DMS79 (cell line): ENCODE measurements at places on chromosomes 4 and X.
A peak's percentile ranks its signal among the peaks of the same experiment; 100 is the strongest.

DNA sequence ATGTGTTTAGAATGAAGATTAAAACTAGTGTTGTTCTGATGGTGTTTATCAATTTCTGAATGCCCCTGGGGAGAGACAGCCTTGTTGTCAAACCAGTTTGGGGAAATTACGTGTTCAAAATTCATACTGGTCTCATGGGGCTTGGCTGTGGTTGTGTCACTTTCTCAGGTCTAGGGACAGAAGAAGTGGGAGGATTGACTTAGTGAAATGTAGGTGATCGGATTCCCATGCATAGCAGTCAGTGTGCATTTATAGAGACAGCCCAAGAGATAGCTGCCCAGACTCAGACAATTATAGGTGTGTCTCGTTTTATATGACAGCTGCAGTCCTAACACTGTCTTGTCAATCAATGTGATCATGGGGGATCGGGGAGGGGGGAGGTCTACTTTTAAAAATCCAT, 94.4 kb upstream of the CLCN4 start:
- no peak for DNase-seq

- no peak for DNase-seq
Observed at GRCh38 chr4:108902769-108903168, 139.9 kb upstream of the ETNPPL start.

DNA sequence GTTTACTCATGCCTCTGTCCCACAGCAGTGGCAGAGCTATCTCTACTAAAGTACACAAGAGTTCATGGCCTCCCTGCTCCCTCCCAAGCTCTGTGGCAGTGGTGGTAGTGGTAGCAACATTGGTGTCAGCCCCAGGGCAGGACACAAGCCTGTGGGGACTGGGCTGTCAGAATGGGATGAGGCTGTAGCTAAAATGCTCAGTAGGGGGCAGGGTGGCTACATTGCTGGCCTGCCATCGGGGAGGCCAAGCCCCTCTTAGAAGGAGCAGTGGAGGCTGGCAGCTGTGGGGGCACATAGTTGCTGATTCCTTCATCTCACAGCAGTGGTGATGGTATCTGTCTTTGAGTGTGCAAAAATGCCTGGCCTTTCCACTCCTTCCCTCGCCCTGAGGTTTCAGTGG, 461.7 kb downstream of the PCDH18 start:
- DNase-seq = no peak

- DNase-seq = no peak
Observed at GRCh38 chr4:143587703-143588102, 74.2 kb downstream of the SMARCA5 start.

- DNase-seq = no peak
Observed at GRCh38 chr4:151866592-151866918, 105.7 kb upstream of the GATB start.

GRCh38 chr4:2931512-2932301, 31.5 kb downstream of the NOP14 start:
- no peak for DNase-seq

GRCh38 chrX:129227366-129227765, 295.9 kb downstream of the SMARCA1 start:
- no peak for DNase-seq

- no peak for DNase-seq
Observed at GRCh38 chr4:63361066-63361465, 1048.2 kb downstream of the TECRL start.

GRCh38 chr4:45280121-45280520, 553.8 kb upstream of the GNPDA2 start:
- DNase-seq = no peak

DNA sequence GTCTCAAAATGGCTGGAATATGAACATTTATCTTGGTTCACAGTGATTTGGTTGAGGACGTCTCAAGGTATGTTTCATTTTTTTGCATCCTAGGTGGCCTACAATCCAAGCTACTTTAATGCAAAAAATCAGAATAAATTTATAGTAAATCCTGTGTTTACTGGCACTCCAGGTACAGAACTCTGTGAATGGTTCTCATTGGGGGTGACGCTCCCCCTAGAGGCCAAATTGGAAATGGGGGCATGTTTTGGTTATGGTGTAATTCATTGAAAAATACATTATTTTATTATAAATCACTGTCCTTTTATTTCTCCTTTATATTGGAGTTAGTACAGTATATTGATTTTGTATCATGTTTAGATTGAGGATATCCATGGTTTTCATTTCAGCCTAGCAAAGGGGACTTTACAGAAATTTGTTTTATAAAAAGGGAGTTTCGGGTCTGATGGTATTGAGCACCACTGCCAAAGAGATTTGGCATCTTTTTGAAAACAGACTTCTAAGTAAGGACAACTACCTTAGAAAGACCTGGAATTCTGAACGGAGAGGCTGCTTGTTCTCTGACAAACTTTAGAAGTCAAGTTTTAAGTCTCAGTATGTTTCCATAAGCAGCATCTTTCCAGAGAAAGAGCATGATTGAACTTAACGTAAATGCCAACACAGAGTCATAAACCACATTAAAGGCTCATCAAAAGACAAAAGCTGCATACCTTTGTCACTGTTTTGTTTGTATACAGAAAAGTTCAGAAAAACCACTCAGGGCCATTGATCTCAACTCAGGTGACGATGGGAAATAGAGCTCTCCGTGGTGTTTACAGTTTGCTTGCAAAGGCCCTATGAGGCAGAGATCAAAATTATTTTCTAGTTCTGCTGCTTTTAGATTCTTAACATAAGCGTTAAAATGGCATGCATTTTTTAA, 19.4 kb downstream of the MTM1 start:
- DNase-seq = no peak

GRCh38 chr4:54228961-54229501, at the start of gene PDGFRA:
PDGFRA (plus strand) TSS chr4:54229293; CDS start chr4:54258769, 29,476 bp downstream.
- DNase-seq = no peak

DNA sequence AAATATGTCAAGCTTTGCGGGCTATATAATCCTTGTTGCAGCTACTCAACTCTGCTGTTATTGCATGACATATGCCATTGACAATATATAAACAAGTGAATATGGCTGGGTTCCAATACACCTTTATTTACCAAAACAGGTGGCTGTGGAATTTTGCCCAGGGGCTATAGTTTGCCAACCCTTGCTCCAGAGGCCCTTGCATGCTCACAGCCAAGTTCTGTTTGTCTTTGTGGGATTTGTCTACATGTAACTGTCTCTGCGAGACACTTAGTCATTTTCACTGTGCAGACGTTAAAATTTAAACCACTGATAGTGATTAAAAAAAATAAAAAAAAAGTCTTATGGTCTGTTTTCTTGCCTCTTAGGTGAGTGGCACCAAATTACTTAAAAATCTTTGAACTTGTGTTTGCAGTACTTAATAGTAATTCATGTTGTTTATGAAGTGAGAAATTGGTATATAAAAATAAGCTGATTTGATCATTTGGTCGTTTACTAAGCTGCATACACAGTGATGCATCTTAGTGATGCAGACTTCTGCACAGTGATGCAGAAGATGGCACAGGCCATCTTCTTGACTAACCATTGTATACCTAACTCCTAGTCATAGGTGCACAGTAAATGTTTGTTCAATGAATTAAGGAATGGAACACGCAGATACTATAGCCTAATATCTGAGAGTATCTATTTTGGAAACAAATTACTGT, 170.9 kb downstream of the FRMPD4 start:
- no peak for DNase-seq

- DNase-seq = no peak
Observed at GRCh38 chr4:17997129-17997528, 24.4 kb downstream of the LCORL start.

DNA sequence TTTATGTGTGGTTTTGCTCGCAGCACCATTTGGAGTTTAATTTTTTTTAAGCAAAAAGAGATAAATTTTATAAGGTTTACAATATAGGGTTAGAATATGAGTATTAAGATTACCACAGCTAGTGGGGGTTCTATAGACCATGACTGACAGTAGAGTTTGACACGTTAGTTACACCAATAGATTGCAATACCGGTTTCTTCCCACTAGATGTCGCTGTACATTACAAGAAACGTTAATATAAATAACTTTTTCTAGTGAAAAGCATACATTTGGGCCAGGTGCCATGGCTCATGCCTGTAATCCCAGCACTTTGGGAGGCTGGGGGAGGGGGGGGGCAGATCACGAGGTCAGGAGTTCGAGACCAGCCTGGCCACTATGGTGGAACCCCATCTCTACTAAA, 433.6 kb downstream of the MAGEB5 start:
- no peak for DNase-seq

- no peak for DNase-seq
Observed at GRCh38 chrX:6163721-6164120, 64.9 kb downstream of the NLGN4X start.

GRCh38 chr4:4524364-4524763, 17.5 kb downstream of the STX18 start:
- DNase-seq = no peak

GRCh38 chrX:43882294-43882681, at the start of gene MAOB:
MAOB (minus strand) TSS chrX:43882450; CDS start chrX:43882299, 151 bp downstream.
- no peak for DNase-seq

DNA sequence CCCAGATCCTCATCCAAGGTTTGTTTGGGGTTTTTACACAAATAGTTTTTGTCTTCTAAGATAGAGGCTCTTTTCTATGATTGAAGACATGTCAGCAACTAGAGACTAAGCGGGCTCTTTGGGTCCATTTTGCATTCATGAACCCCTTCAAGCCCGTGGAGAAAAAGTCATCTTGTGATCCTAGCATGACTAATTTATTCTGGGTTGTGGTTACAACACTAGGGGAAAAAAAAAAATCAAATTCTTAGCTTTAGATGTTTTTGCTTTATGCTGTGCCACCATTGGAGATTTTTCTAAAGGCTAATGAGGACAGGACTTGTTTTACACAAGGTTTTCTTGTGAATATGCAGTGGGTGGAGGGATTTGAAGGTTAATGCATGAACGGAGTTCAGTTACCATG, 440.0 kb downstream of the PCDH7 start:
- DNase-seq = no peak

DNA sequence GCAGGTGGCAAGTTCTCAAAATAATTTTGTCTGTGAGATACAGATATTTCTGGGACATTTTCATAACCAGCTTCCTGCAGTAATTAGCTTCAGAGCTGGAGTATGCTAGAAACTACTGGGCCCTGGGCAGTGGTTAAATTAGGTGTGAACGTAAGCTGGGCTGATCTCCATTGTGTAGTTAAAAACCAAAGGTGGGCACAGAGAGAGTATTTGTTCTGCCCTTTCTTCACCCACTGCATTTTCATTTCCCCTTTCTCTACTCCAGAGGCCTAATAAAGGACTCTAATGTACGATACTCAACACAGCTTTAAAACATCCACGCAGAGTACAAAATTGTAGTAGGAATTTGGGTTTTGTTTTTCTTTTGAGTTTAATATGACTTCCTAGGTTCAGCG, 252.7 kb downstream of the SPRY1 start:
- no peak for DNase-seq

GRCh38 chr4:629636-629914, 4.2 kb downstream of the PDE6B start:
- no peak for DNase-seq

- peak; percentile 29 for DNase-seq
Observed at GRCh38 chr4:181982437-181982836, 260.8 kb upstream of the TENM3 start.

DNA sequence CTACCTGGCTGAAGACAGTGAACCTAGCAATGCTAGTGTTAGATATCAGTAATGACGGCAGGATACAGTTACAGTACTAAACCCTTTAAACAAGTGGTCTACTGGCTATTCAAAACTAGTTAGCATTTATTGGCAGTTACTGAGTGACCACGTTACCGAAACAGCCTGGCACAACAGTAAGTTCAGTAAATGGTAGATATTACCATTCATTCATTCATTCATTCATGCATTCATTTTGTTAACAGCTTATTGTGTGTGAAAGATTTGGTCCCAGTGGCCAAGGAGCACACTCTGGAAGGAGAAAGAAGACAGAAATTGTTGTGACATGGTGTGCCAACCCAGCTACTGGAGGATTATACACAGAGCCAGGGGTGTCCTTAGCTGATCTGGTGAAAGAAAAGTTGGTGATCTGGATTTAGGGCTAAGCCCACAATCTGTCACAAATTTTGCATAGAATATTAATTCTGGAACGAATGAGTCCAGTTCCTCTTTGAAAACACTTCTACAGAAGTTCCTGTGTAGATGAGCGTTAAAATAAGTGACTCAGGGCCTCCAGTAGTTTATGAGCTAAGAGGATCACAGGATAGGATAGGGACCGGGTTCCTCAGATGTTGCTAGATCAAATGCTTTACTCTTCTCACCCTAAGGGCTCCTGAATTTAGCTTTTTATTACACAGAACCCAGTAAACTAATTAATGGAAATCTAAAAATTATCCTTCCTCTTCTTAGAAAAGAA, 179.1 kb downstream of the CBR4 start:
- DNase-seq = no peak

- DNase-seq = no peak
Observed at GRCh38 chr4:127788517-127788916, 6.4 kb downstream of the HSPA4L start.

DNA sequence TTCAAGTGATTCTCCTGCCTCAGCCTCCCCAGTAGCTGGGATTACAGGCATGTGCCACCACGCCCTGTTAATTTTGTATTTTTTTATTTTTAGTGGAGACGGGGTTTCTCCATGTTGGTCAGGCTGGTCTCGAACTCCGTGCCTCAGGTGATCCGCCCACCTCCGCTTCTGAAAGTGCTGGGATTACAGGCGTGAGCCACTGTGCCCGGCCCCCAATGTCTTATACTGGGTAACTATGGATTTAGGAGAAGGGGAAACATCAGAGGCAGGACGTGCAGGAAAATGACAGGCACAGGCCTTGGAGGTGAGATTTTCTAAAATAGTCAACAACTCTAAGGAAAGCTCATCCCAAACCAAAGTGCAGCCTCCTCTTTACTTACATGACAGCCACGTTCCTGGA, 11.1 kb upstream of the TSPYL2 start:
- DNase-seq = no peak

DNA sequence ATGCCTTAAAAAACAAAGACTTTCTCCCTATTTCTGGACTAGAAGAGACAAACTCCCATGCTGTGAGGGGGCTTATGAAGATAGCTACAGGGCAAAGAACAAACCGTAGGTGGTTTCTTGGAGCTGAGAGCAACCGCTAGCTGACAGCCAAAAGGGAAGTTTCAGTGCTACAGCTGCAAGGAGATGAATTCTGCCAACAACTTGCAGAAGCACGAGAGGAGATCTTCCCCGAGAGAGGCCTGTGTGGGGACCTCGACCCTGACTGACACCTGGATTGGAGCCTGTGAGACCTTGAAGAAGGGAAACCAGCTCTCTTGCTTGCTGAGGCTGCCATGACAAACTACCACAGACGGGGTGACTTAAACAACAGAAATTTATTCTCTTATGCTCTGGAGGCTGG, 183.8 kb upstream of the VCX3A start:
- DNase-seq = no peak

GRCh38 chr4:72587334-72587733, 18.3 kb upstream of the ADAMTS3 start:
- DNase-seq = no peak
